ENCODE measurements at places on chromosomes 1 and 21.

- DNase-seq: no peak
These were observed 196.5 kb downstream of the TOMM20 start for GRCh38 chr1:234932106-234932505.

DNA sequence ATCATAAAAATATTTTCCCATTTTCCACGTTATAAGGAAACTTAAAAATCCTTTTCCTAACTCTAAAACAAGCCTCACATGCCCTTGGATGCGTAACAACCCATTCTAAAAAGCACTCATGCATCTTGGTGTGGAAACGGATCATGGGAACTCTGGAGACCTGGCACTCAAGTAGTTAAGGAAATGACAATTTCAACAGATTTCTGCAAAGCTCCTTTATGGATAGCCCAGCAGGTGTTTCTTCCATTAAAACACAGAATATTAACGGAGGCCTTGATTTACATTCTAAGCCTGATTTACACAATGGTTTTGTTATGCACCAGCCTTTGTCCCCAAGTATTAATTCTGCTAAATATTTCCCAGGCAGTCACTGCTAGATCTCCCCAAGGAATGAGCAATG, 12.9 kb downstream of the PARS2 start:
- DNase-seq: no peak

- DNase-seq: no peak
These were observed 16.2 kb downstream of the ATP1A4 start for GRCh38 chr1:160167580-160167979.

DNA sequence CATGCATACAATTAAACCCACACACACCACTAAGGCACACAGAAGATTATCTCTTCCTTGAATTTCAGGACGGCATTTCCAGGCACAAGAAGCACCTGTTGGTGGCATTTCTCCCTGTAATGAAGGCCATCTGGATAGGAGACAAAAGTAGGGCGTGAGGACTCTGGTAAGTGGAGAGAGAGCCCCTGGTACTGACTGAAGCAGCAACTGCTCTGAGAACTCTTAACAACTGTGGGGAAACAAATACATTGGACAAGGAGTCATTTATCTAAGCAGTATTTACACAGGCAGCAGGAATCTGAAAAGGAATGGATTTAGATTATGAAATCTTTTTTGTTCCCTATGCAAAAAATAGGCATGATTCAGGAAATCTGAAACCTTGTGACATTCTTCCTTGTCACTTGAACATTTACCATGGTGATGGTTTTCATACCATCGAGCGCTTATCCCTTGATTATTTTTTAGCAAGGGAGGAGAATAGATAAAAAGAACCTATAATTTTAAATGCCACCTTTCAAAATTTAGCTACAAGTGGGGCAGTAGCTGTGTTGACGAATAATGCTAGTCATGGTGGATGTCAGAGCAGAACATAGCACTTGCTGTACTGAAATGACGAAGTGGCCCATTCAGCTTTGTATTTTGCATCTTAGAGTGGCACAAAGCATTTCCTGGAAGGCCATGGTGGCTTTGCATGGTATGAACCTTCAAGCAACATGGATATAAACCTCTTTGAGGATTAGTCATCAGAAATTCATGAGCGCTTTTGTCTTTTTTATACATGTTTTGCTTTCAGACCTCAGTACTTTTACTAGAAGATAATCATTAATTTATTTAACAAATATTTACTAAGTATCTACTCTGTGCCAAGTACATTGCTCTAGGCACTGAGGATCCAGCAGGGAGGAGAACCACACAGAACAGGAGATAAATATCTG, 362.0 kb downstream of the ADGRL2 start:
- no peak for DNase-seq

GRCh38 chr1:31765041-31765467, 914 bp upstream of the ADGRB2 start:
- peak; percentile 27 for DNase-seq

GRCh38 chr1:10836726-10837125, 40.3 kb upstream of the CASZ1 start:
- DNase-seq: no peak

DNA sequence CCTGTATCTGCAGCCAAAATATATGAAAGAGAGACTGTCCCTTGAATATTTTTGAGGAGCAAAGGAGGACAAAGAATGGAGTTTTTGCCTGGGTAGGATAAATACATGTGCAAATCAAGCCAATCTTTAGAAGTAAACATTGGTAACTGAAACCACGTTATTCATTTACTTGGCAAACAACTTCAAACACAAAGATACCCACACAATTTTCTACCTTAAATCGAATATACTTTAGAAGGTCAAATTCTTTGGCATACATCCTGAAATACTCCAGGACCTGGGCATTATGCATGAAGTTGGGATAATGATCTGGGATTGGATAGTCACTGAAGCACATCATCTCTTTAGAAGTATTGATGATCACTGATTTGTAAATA, 9.6 kb downstream of the FMO5 start:
- DNase-seq: no peak

- no peak for DNase-seq
These were observed 34.7 kb downstream of the WASF2 start for GRCh38 chr1:27455139-27455811.

- DNase-seq: peak; percentile 67
These were observed 12.8 kb downstream of the PPFIA4 start for GRCh38 chr1:203038891-203039608.

- DNase-seq: no peak
These were observed 220.9 kb upstream of the KCNK2 start for GRCh38 chr1:214861615-214862014.

GRCh38 chr1:177275736-177276135, 105.0 kb downstream of the BRINP2 start:
- DNase-seq: no peak

- DNase-seq: no peak
These were observed 71.4 kb upstream of the COG2 start for GRCh38 chr1:230570724-230571360.

- DNase-seq: no peak
These were observed 44.5 kb downstream of the ARHGEF16 start for GRCh38 chr1:3498986-3499385.

GRCh38 chr21:24011087-24011486, 1596.2 kb downstream of the MRPL39 start:
- DNase-seq: no peak

- DNase-seq: no peak
These were observed 19.6 kb upstream of the FAM89A start for GRCh38 chr1:231059566-231060193.

DNA sequence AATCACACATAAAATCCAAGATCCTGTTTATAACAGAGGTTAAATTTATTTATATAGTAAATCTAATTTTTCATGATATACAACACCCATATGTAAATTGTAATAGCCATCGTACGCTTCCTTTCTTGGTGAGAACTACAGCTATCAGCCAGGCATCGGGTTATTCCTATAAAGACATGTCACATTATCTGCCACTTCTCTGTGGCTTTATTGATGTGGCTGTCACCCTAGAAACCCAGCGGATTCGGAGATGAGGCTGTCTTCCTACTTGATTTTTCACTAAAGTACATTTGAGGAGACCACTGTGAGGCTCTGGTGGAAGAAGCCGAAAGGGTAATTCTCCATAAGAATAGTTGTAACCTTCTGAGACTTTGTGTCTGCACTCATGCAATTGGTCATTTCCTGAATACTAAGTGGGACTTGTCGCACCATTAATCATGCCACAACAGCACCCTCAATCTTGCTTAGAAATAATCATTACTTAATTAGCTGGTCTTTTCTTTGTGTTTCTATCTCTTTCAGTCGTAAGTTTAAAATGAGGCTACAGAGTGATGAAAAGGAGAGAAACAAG, 106.0 kb downstream of the NTNG1 start:
- no peak for DNase-seq

DNA sequence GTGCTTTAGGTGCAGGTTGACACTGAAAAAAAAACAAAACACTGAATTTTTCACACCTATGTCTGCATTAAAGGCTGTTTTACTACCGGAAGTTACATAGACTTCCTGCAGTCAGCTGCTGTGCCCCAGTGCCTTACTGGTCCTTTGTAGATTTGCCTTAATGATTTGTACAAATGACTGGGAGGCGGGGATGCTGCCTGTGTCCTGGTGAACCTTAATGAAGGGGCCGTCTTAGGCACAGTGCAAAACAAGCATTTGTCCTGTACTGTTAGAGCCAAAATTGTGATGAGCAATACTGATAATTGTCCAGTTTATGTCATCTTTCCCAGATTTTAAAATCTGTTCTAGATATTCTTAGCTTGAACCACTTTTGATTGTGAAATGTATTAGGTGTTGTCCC, 90.9 kb upstream of the PGD start:
- DNase-seq: peak; percentile 19

- no peak for DNase-seq
These were observed 24.1 kb upstream of the EGLN1 start for GRCh38 chr1:231446138-231446537.

Measured in activated T-cell treated with anti-CD3 and anti-CD28 coated beads, Interleukin-2, amount 50 U/mL, for 1 hour (primary cell).